Naive thymus-derived CD8-positive, alpha-beta T cell (primary cell): ENCODE measurements at places on chromosomes 5 and 9. TPM values are rescaled to one million over a fixed set of nuclear protein-coding genes. Genes with fewer than 3 reads are reported as not detected.

DNA sequence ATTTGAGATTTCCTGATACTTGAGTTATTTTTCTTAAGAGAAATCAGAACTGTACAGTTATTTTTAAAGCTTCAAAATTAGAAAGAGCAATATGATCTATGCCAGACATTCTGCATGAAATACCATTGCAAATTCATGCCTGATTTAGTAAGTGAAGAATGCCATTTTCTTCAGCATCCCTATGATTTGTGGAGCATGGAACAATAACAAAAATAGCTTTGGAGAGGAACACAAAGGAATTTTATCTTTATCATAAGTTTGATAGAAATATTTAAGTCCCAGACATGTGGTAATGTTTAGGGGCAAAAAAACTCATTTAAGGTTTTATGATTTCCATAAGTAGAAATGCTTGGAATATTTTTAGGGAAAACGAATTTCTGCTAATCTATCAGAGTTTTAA lies 1863.4 kb downstream of the EFNA5 start:
- no peak for DNase-seq

DNA sequence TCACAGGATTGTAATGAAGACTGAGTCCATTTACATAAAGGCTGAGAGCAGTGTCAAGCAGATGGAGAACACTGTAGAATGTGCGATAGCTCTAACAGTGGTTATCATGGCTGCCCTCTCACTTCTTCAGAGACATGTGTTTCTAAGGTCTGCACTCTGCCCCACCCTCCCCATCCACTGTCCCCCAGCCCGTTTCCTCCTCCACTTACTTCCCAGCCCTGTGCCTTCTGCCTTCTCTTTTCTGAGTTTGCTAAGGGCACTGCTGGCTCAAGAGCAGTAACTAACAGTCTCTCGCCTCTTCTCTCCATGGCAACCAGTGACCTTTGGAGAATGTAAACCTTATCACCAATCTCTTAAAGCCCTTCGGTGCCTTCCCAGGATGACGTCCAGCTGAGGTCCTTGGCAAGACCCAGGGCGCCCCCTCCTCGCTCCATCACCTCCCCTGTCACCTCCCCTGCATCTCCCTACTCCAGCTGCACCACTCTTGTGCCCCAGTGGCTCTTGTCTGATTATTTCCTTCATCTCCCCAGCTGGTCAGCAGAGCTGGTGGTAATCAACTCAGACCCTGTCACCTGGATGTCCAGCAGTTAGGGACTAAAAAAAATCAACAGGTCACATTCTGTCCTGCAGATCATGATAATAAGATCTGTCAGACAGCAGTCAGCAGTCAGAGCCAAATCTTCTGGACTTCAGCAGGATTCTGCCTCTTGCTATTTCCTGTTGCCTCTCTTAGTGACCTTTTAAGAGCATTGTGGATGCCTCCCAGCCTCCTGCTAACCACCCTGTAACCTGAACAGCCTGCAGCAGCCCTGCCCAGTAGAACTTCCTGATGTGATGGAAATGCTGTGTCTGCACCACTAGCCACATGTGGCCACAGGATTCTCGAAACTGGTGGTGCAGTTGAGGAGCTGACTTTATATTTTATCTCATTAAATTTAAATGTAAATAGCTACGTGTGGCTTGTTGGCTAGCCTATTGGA lies 9.0 kb downstream of the FXN start:
- DNase-seq, result no peak

GRCh38 chr5:11928909-11929308 lies 24.7 kb upstream of the CTNND2 start:
- DNase-seq, result no peak

DNA sequence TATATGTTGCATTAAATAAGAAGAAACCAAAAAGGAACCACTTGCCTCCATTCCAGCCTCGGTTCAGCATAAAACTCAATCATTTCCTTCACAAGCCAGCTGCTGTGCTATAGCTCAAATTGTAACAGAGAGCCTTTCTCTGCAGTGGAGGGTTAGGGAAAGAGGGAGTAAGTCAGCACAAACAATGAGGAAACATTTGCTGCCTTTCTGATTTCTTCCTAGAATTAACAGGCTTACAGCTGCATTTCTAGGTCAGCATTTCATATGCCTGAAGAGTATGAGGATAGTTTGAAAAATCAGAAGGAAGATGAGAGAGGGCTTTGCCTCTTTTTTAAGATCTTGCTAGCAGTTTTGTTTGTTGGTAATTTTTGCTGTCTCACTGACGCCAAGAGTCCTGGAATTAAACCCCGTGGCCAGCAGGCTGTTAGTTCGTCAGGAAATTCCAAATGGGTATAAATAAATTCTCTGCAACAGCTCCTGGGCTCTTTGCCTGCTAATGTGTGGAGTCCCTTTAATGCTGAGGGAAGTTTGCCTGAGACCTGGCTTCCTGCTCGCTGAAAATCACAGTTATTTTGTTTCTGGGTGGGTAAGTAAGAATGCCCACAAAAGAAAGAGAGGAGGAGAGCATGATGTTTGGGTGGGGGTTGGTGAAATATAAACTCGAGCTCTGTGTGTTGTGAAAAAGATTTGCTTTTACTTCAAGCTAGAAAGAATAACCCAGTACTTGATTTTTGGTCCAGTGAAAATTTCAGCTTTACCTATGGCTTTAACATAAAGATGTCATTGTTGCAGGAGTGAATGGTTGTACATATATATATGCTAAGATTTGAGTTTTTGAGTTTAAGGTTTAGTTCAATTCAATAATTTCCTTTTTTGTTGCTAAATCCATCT lies 148.1 kb upstream of the DMRT1 start:
- DNase-seq, result no peak

The PCA3 gene
- total RNA-seq, result not detected
